ENCODE measurements at places on chromosomes 5 and 9.

- no peak for DNase-seq
Observed at GRCh38 chr9:3848445-3849114, 322.8 kb upstream of the RFX3 start.

DNA sequence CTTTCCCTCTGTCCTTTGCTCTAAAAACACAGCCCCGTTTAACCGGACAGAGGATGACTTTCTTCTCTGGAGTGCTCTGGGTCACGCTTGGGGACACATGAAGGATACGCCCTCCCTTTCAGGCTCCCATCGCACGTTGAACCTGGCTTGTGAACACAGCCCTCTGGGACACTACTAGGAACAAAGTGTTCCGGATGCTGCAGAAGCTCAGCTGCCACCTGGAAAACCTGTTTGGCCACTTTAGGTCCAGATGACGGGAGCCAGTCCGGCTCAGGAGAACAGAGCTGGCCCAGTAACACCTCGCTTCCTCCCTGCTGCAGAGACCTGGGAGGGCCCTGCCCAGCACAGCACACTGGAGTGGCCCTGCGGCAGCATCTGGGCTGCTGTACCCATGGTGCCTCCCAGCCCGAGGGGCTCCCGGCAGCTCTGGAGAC is 60.1 kb downstream of the GADD45G start:
- no peak for DNase-seq

DNA sequence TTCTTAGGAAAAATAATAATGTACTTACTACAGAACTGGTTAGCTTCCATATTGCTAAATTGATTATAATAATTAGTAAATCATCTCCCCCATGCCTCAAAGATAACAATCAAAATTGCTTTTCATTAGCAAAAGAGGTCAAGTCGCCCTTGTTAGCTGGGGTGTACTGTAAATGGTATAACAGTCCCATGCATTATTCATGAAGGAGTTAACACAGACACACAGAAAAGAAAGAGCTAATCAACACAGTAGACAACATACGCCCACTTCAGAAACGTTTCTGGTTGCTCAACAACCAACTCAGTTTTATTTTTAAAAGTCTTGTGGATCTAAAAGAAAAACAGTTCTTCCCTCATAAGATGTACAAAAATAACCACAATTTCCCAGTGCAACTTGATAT is 100.2 kb downstream of the MPDZ start:
- no peak for DNase-seq

DNA sequence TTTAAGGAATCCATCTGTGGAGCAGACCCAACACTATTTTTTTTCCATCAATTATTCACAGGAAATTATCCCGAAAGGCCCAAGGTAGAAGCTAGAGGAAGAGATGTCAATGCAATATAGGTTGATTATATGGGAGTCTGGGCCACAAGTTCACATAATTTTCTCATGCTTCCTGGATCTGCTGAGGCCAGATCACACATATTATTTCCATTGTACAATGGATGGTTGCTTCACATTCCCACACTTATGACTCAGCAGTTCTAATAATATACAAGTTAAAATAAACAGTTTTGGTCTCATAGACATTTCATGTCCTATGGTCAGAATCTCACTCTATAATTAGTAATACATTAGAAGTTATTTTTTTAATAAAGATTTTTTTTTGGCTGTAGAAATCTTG is 66.0 kb upstream of the PTPRD start:
- no peak for DNase-seq

DNA sequence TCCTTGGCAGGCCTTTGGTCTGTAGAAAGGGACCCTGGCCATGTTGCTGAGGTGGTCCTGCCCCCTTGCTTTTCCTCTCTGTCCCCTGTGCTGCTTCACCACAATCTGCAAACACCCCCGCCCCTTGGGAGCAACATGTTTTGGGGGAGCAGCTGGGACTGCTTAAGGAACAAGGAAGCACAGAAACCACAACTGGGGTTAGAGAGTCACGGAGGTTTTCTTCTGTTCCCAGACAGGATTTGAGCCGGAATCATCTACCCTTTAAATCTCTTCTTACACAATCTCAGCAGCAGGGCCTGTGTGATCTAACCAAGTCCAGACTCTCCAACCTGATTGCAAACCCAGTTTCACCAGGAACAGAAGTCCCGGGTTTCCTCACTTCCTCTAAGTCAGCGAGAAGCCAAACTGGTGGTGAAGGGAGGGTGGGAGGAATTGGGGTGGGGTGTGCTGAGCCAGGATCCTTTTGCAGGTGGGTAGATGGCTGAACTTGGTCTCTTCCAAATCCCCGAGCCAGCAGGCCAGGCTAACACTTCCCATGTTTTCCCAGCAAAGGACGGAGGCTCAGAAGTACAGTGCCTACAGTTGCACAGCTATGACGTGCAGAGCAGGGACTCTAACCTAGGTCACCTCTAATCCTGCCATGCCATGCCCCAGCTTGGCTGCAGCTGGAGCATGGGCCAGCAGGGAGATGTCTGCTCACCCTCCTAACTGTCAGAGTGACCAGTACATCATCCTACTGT is 25.0 kb downstream of the SH3PXD2B start:
- DNase-seq = no peak

DNA sequence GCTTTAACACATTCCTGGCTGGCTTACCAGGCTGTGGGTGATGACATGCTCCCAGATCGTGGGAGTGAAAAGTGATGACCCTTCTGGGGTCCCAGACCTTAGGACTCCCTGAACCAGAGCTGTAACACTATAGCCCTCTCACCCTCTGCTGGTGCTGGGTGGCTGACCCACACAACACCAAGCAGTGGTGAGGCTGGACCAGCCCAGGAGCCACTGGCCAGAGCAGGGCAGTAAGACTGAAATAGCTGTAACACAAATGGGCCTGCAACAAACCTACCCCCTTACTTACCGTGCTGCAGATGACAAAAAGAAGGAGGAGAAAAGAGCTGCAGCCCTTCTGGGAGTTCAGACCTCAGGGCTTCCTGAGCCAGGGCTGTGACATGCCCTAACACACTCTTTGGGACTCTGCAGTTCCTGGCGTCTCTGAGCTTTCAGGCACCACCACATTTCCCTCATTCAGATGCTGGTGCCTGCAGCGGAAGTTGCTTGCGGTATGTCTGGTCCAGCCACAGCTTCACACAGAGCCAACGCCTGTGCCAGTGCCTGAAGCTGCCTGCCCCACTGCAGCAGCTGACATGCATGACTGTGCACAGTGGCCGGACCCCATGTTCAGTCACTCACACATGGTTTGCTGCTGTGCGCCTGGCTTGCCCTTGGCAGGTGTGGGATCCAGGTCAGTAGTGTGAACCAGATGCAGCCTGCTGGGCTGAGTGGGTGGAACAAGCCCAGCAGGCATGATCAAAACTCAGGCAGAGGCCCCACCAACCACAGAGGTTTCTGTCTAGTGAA is 1247.4 kb downstream of the EFNA5 start:
- no peak for DNase-seq

DNA sequence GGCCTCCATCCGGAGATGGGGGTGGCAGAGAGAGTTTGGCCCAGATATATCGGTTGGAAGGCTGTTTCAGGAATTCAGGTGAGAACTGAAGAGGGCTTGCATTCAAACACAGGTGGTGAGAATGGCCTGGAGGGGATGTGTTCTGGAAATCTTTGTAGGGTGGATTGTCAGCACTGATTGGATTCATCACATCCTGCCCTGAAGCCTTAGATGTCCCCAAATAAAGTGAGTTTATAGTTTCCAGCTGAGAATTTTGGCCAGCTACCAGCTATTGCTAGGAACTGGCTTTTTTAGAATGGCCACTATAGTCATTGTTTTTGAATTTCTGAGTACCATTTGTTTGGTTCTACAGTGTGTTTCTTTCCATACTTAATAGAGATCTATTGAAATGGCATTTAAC is 46.1 kb upstream of the ANKH start:
- no peak for DNase-seq

GRCh38 chr5:143889986-143890385 is 78.0 kb downstream of the HMHB1 start:
- no peak for DNase-seq

GRCh38 chr9:122832194-122832593 is 3.8 kb upstream of the PDCL start:
- DNase-seq = no peak

DNA sequence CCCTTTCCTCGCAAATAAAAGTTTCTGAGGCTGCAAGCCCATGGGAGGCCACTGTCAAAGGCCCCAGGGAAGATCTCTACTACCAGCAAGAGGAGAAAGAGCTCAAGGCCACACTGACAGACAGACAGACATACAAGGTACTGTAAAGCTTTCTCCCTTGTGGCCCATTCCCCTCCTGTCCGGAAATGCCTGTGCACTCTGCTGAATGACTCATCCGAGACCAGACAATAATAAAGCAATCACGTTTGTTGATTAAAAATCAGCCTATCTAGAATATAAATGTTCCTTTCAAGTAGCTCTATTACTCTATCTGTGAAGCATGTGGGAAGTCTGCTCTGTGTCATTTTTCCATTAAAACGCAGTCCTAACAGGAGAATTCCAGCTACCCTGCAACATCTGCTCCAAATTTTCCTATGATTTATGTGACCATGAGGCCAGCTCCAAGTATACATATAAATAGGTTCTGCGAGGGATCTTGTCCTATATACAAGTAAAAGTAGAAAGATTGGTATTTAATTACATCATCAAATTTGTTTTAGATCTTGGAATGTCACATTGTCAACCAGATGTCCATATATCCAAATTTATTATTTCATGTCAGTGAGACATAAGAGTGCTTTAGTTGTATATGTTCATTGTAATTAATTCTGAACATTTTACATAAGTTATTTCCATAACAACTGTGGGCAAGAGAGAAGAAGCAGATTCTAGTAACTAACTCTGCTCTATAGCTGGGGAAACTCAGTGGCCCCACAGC is 34.7 kb upstream of the TGFBI start:
- DNase-seq = no peak

DNA sequence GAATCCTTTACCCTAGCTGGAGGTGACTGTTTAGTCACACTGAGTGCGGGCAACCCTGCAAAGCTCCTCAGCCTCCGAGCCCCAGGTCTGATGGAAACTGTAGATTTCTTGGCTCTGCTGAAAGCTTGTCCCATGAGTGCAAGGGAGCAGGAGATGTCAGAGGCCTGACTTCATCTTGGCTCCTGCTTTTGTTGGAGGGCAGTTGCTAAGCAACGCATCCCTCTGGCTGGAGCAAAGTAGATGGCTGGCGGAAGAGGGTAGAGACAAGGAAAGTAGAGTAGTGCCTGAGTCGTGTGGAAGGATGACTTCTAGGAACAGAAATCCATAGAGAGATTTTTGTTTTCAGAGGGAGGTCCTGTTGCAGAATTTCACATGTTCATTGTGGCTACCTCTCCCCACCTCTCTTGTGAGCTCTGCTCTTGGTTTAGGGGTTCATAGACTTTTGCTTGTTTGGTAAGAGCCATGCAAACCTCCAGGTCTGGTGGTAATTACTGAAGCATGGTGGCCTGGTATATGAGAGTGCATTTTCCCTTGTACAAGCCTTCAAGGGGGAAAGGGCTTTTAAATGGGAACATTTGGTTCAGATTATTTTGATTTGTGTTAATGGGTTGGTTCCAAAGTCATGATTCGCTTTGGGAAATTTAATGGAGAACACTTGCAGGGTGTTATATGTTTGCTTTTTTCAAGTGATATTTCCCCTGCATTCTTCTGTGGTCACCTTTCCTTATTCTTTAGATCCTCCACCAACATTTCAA is 71.5 kb downstream of the ARHGAP26 start:
- peak; percentile 13 for DNase-seq

DNA sequence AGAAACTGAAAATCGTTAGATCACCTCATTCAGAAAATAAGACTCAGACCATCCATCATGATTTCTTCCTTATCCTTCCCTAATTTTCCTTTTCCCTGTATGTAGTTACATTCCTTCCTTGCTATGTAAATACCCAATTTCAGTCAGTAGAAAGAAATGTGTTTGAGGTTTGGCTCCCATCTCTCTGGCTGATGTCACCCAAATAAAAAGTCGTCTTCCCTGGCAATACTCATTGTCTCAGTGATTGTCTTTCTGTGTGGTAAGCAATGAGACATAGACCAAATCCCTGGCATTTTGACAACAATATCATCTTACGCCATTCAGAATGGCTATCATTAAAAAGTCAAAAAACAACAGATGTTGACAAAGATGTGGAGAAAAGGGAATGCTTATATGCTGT is 303.9 kb upstream of the EDIL3 start:
- no peak for DNase-seq

- DNase-seq = no peak
Observed at GRCh38 chr9:18056269-18056992, 417.5 kb upstream of the ADAMTSL1 start.

DNA sequence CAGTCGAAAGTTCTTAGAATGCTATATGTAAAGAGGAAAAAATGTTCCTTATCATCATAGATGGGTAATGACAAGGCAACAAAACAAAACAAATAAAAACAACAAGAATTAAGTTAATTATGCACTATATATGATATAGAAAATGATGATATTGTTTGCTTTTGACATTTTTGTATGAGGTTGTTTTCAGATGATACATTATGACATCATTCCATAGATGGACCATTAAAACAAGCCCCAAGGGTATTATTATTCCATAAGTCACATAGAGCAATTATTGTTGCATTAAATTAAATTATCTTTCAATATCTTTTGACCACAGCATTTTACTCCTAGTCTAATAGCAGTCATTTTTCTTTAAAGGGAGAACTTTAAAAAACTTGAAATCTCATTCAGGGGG is 56.5 kb upstream of the RICTOR start:
- no peak for DNase-seq

GRCh38 chr9:95771556-95772246 is 103.8 kb upstream of the ERCC6L2 start:
- DNase-seq = no peak

DNA sequence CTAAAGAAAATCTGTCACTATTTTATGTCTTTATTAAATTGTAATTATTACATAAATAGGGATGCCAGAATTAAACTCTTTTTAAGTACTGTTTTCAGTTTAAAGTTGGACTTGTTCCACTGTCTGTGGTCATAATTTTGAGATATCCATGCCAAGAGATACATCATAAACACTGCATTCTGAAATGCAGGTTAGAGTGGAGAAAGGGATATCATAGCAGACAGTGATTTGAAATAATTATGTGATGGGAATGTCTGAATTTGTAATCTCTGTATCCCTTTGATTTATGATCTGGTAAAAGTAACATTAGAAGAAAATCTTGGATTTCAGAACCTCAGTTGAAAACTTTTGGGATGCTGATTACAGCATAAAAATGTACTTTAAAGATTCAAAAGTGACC is 222.1 kb downstream of the GOLPH3 start:
- no peak for DNase-seq

- DNase-seq = no peak
Observed at GRCh38 chr9:114476891-114477469, 28.3 kb downstream of the WHRN start.

GRCh38 chr5:159319832-159320231 is 10.5 kb downstream of the IL12B start:
- no peak for DNase-seq

- DNase-seq = no peak
Observed at GRCh38 chr5:178155065-178155464, 1.4 kb upstream of the NHP2 start.

Data from substantia nigra (tissue), 51 donors.